Foreskin melanocyte (primary cell): ENCODE measurements at places on chromosomes 1 and 21.
A peak's percentile ranks its signal among the peaks of the same experiment; 100 is the strongest.

DNA sequence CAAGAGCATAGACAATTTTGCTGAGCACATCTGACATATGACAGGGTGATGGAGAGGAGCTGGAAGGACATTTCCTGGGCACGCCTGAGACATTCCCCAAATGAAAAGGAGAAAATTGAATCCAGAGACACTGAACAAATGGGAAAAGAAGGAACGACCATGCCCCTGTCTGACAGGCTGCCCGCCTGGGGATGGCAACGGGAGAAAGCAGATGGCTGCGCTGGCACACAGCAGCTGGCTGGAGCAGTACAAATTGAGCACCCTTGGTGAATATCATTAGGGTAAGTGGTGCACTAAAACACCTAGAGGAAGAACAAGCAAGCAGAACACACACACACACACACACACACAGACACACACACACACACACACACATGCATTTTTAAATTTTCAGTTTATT lies 174.3 kb upstream of the DUSP10 start:
- DNase-seq, result no peak

DNA sequence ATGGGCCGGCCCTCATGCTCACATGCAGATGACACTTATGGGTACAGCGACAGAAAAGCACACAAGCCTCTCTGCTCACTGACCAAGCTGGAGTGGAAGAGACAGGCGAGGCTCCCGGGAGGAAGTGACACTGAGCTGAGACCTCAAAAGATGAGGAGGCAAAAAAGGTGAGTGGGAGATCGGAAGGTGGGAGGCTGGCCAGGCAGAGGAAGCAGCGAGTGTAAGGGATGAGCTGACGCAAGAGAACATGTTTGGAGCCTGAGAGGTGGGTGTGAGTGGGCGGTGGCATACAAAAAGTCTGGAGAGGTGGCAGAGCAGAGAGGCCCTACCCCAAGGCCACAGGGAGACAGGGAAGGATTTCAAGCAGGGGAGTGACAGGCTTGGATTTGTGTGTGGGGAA lies 18.2 kb upstream of the CDCP2 start:
- DNase-seq, result no peak

- no peak for DNase-seq
These were observed 25.2 kb upstream of the EPS8L3 start for GRCh38 chr1:109788695-109789521.

- no peak for DNase-seq
These were observed 15.7 kb downstream of the PTAFR start for GRCh38 chr1:28160782-28161266.

- no peak for DNase-seq
These were observed 83.7 kb downstream of the SPSB1 start for GRCh38 chr1:9376430-9376829.

DNA sequence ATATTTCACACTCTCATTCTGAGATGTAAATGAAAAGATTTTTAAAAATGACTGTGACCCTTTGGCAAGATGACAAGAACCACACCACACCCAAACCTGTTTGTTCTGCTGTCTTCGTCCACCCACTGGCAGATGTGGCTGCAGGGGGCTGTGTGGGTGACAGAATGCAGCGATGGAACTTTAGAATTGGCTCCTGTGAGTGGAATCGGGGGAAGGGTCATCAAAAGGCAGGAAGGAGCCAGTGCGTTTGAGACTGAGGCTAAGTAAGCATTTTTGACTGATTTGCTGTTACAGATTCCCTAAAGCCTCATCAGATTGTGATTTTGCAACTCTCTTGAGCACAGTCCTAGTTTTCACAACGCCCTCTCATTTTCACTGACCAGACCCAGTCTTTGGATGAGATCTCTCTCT lies 111.2 kb upstream of the ADGRL2 start:
- no peak for DNase-seq

- DNase-seq, result peak; percentile 57
These were observed 24.6 kb downstream of the UBE4B start for GRCh38 chr1:10057343-10057742.
